ENCODE measurements at places on chromosomes 4 and X. TPM values are rescaled to one million over a fixed set of nuclear protein-coding genes. Genes with fewer than 3 reads are reported as not detected.

MAGEA9 gene
- total RNA-seq = not detected

AMTN gene
- not detected for total RNA-seq

DNA sequence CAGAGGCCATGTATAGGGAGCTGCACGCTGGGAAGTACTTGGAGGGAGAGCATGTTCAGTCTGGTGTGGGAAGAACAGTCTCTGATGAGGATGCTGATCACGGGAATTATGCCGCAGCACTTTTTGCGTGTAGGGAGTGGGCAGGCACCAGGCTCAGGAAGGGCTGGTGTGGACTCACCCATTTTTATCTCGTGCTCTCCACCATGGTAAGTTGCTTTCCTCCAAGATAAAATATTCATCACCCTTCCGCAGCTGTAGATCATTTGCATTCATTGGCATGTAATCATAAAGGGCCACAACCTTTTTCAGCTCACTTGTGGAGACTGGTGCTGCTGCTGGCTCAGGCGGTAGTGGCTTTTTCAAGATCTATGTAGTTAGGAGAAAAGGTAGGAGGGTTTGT, 11.8 kb upstream of the TIMM8A start:
- no peak for DNase-seq
- H3K4me1 ChIP-seq = peaks cover 9% of the 10 kb centered on the region
- no peak overlapping the region for H3K27ac ChIP-seq
- peaks cover 2% of the 10 kb centered on the region for H3K27me3 ChIP-seq
- no peak overlapping the region for H3K4me3 ChIP-seq

DNA sequence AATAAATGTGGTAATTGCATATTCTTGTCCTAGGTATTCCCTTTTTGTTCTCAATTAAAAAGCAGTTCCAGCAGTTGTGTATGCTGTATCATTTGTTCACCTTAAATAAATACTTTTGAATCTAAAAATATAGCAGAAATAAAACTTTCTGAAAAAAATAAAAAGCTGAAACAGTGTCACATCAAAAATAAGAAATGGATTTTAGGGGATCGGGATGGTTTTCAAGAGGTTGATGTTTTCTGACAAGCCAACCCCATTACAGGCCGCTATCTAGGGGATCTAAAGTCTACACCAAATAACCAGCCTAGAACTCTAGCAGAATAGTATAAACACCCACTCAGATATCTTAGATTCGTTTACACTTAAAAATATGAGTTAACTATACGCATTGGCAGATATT, 95.4 kb upstream of the MAML3 start:
- no peak overlapping the region for H3K27ac ChIP-seq
- no peak for DNase-seq
- H3K36me3 ChIP-seq = no peaks in the 10 kb centered on the region

Measured in activated CD8-positive, alpha-beta T cell treated with anti-CD3 and anti-CD28 coated beads, Interleukin-2, amount 10 ng/mL, durations not matched to agents 7 days and 5 days (primary cell).